Head of caudate nucleus (tissue), 42 donors: ENCODE measurements at places on chromosomes 2 and 18.

DNA sequence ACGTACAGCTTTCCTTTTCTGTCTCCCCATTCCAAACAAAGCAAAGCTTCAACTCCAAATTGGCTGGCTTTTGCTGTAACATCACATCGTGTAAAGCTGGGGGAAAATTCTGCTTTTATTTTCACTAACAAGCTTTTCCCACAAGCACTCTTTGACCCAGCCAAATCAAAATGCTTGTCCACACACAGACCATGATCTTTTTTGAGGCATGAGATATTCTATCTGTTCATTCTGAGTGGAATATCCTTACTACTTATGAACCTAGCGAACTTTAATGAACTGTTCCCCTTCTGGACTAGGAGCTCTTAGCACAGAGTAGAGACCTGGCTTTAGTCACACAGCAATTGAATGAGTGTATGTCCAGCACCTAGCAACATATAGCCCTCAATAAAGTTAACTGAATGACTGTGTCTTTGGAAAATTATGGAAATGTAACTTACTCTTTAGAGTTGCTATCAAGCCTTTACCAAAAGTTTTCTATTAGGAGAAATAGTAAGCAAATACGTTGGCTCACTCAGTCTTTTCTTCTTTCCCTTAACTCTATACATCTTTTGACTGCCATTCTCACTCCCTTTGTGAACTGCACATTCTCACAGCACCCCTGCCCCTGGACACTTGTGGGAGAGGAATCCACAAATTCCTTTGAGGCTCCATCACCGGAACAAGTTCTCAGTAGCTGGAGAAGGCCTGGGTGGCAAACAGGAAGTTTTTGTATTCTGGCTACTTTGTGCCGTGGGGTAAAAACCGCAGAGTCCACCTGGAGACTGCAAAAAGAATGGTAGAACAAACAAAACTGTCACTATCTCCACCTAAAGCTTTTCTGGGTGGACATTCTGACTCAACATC is 1.3 kb upstream of the UBE2E3 start:
- peak; percentile 12 for DNase-seq

DNA sequence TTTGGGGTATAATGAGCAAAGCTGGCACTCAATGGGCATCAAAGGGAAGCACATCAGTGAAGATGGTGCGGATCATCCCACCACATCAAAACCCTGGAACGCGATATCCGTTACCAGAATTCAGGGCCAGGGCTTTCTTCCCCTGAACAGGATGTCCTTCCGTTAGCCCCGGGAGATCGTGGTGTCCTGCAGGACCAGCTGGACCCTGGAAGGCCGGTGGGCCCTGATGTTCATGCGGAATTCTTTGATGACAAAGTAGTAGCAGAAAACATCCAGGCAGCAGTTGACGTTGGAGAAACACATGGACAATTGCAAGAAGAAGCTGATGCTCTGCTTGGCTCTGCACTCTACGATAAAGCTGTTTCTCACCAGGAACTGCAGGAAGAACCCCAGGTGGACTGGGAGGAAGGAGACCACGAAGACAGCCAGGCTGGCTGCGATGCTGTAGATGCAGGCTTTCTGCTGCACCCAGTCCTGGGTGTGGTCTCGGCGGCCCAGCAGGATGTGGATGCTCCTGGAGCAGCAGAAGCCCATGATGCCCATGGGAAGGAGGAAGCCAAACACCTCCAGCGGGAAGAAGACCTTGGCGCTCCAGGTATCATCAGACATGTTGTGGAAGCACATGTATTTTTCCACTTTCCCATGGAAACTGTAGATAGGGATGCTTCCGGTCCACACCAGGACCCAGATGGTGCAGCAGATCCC is 15.0 kb downstream of the GPR55 start:
- DNase-seq: no peak

DNA sequence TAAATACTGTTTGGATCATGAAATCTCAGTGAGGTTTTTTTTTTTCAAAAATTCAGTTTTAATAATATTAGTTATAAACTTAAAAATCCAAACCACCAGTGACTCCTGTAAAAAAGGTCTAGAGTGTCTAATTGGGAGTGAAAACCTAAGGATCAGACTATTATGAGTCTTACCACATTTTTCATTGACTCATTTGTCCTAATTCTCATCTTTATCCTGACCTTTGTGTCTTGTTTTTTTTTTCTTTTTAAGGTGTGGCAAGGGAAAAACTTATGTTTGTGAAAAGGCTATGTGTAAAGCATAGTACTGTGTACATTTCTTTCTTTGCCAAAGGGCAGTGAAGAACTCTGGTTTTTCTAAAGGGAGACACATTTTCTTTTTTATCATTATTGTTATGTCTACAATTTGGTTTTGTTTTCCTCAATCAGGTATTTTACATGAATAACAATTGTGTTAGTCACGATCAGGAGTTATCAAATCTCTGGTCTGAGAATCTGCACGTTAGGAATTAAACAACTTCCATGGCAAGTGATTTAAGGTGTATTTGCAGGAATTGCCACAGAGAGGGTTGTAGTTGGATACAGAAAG is 52.6 kb downstream of the RHBDD1 start:
- no peak for DNase-seq

DNA sequence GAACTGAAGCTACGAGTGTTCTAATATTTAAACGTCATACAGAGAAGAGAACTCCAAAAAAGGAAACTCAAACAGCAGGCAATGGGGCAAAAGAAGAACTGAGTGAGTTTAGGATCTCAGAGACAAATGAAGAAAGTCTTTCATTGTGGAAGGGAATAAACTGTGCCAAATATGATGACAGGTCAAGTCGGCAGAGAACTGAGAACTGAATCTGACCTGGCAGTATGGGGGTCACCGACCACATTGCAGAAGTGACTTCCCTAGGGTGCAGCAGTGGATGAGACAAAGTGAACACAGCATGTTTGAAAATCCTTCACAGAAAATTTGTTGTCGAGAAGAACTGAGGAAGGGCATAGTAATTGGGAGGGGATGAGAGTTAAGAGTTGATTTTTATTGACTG is 55.9 kb downstream of the TTC21B start:
- DNase-seq: no peak

DNA sequence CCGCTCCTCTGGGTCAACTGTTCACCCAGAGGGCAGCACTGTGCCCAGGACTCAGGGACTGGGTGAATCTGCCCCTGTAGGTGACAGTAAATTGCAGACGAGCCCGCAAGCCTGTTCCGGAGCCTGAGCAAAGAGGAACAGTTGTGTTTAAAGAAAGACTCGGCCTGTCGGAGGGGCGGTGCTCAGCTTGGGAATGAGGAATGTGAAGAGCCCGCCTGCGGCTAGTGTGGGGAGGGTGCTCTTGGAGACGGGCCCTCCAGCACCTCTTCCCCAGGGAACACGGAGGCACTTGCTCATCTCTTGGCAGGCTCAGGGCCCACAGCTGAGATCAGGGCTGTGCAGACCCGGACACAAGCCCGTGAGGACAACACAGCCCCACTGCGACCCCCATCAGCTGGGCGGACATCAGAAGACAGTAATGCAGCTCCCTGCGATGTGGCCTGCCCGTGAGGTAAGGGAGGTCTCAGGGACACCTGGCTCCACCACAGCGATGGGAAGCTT is 299.0 kb downstream of the NDUFA10 start:
- DNase-seq: no peak

DNA sequence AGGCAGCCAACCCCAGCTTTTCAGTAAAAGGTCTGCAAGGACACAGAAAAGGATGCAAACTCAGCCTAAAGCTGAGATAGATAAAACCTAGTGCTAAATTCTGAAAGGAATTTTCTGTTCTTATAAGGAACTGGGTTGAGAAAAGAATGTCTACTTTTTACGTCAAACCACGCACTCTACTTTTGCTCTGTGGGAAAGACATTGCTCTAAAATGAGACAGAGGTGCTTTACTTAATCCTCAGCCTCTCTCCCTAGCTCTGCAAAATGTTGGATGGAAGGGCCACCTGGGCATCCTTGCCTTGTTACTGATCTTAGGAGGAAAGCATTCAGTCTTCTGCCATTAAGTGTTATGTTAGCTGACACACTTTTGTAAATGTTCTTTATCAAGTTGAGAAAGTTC is 72.1 kb upstream of the LINC00305 start:
- DNase-seq: no peak

GRCh38 chr18:76697441-76697901 is 124.9 kb upstream of the ZNF236 start:
- no peak for DNase-seq
